ENCODE measurements at places on chromosomes 11 and 22.

GRCh38 chr11:119505861-119506260 is 82.9 kb upstream of the THY1 start:
- H3K27me3 ChIP-seq, result peaks cover 16% of the 10 kb centered on the region
- no peaks in the 10 kb centered on the region for H3K36me3 ChIP-seq
- H3K4me3 ChIP-seq, result no peak overlapping the region
- DNase-seq, result no peak

DNA sequence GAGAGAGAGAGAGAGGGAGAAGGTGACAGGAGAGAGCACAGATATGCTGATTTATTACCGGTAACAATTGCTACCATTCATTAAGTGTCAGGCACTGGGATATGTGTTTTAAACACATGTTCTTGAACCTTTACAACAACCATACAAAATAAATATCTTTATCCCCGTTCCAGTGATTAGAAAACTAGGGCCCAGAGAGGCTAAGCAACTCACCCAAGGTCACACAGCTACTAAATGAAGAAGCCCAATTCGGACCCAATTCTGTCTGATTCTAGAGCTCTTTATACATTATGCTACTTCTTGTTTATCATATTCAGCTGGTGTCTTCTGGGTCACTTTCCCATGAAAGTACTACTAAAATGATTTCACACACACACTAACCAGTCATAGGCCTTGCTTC is 154.0 kb upstream of the RAG2 start:
- H3K27me3 ChIP-seq, result peaks cover 11% of the 10 kb centered on the region
- H3K27ac ChIP-seq, result no peak overlapping the region
- no peaks in the 10 kb centered on the region for H3K4me1 ChIP-seq
- H3K4me3 ChIP-seq, result no peak overlapping the region

DNA sequence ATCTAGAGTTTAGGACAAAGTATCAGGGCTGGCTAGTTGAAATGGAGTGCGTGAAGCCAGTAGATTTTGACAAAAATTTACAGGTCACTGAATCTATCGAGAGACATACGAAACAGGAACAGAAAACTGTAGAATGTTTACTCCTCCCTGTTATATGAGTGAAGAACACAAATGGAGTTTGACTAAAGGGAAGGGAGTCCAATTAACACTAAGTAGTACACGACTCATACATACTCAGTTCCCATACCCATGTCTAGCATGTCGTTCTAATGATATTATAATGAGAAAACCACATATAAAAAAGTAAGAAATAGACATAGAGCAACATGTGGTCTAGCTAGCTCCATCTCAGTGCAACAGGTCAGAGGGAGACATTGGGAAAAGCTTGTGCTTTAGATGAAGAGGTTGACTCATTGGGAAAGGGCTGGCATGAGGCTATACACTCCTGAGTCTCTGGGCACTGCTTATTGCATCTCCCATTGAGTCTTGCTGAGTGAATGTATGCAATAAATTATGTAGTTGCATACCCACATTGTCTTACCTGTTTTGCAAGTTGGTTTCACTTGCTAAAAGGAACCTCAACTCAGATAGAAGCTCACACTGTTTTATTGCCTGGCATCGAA is 43.5 kb downstream of the CD44 start:
- no peaks in the 10 kb centered on the region for H3K27me3 ChIP-seq
- no peak for DNase-seq
- H3K4me1 ChIP-seq, result peaks cover 52% of the 10 kb centered on the region
- H3K27ac ChIP-seq, result peak overlapping the region; percentile 31

- H3K36me3 ChIP-seq, result no peaks in the 10 kb centered on the region
- no peak for DNase-seq
- peaks cover 60% of the 10 kb centered on the region for H3K27me3 ChIP-seq
- no peak overlapping the region for H3K27ac ChIP-seq
Measured at GRCh38 chr22:20435436-20436306, 2.0 kb downstream of the SCARF2 start.

- no peak overlapping the region for H3K27ac ChIP-seq
- DNase-seq, result no peak
- no peaks in the 10 kb centered on the region for H3K36me3 ChIP-seq
- H3K4me3 ChIP-seq, result no peak overlapping the region
Measured at GRCh38 chr11:35334385-35335090, 84.8 kb downstream of the SLC1A2 start.

DNA sequence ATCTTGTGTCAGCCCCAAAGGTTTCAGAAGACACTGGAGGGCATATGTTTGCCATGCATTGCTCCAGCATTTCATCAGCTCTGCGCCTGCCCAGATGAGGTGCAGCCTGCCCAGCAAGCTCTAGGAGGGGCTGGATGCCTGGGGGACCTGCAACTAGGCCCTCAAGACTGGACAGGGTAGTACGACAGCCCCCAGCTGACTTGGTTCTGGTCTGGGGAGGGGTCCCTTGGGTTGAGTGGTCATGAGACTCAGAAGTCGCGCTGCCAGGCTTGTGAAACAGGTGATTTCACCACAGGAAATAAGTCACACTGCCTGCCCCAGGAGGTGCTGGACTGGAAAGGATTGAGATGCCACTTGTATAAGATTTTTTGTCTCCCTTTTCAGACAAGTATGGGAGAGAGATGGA is 23.4 kb downstream of the TPBGL start:
- H3K27me3 ChIP-seq, result peaks cover 2% of the 10 kb centered on the region
- H3K4me1 ChIP-seq, result no peaks in the 10 kb centered on the region
- peak overlapping the region; percentile 50 for H3K27ac ChIP-seq
- DNase-seq, result no peak
- H3K36me3 ChIP-seq, result no peaks in the 10 kb centered on the region

- H3K27me3 ChIP-seq, result no peaks in the 10 kb centered on the region
- no peak overlapping the region for H3K4me3 ChIP-seq
- no peak for DNase-seq
Measured at GRCh38 chr11:114291842-114292680, 4.1 kb upstream of the NNMT start.

GRCh38 chr11:72613977-72614376 is 60.2 kb downstream of the PDE2A start:
- DNase-seq, result no peak
- H3K36me3 ChIP-seq, result no peaks in the 10 kb centered on the region
- H3K27me3 ChIP-seq, result peaks cover 16% of the 10 kb centered on the region
- peaks cover 11% of the 10 kb centered on the region for H3K4me1 ChIP-seq
- H3K4me3 ChIP-seq, result no peak overlapping the region

- peaks cover 67% of the 10 kb centered on the region for H3K4me1 ChIP-seq
- DNase-seq, result no peak
- no peaks in the 10 kb centered on the region for H3K27me3 ChIP-seq
Measured at GRCh38 chr22:36017651-36018091, 11.0 kb downstream of the RBFOX2 start.

GRCh38 chr22:28882545-28882877 is 861 bp upstream of the ZNRF3 start:
- no peak for DNase-seq
- peaks cover 37% of the 10 kb centered on the region for H3K4me1 ChIP-seq
- no peaks in the 10 kb centered on the region for H3K27me3 ChIP-seq
- peak overlapping the region; percentile 88 for H3K27ac ChIP-seq

DNA sequence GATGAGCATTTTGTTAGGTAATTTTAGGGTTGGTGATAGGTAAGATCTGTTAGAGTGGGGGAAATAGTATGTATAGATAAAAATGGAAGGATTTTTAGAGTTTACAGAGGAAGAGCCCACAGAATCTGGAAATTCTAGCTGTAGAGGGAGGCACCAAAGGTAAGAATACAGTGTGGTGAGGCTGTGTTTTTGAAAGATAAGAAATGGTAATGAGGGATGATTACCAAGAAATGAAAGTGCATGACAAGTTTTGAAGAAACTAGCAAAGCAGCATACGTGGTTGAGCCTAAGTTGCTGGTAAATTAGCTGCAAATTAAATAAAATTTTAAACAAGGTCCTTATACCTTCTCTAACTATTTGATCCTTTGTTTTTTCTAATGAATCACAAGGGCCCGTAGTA is 14.6 kb upstream of the RASSF10 start:
- no peak for DNase-seq
- peaks cover 10% of the 10 kb centered on the region for H3K36me3 ChIP-seq
- peak overlapping the region; percentile 46 for H3K27ac ChIP-seq
- peaks cover 18% of the 10 kb centered on the region for H3K4me1 ChIP-seq
- no peaks in the 10 kb centered on the region for H3K27me3 ChIP-seq

- no peaks in the 10 kb centered on the region for H3K27me3 ChIP-seq
- peaks cover 5% of the 10 kb centered on the region for H3K4me1 ChIP-seq
- no peak for DNase-seq
- H3K27ac ChIP-seq, result peak overlapping the region; percentile 15
Measured at GRCh38 chr11:64331569-64332371, 8.2 kb upstream of the CCDC88B start.

- H3K4me1 ChIP-seq, result no peaks in the 10 kb centered on the region
- peak overlapping the region; percentile 14 for H3K27ac ChIP-seq
- H3K27me3 ChIP-seq, result no peaks in the 10 kb centered on the region
- no peak overlapping the region for H3K4me3 ChIP-seq
Measured at GRCh38 chr22:45429424-45429823, 15.9 kb downstream of the RIBC2 start.

- H3K36me3 ChIP-seq, result no peaks in the 10 kb centered on the region
- no peak overlapping the region for H3K4me3 ChIP-seq
- DNase-seq, result no peak
- peaks cover 55% of the 10 kb centered on the region for H3K4me1 ChIP-seq
- H3K27ac ChIP-seq, result no peak overlapping the region
Measured at GRCh38 chr11:96106645-96107044, 182.7 kb upstream of the MTMR2 start.

- DNase-seq, result no peak
- no peaks in the 10 kb centered on the region for H3K36me3 ChIP-seq
- H3K27me3 ChIP-seq, result peaks cover 23% of the 10 kb centered on the region
- H3K27ac ChIP-seq, result no peak overlapping the region
- no peaks in the 10 kb centered on the region for H3K4me1 ChIP-seq
Measured at GRCh38 chr11:126174816-126175215, 36.6 kb downstream of the RPUSD4 start.

DNA sequence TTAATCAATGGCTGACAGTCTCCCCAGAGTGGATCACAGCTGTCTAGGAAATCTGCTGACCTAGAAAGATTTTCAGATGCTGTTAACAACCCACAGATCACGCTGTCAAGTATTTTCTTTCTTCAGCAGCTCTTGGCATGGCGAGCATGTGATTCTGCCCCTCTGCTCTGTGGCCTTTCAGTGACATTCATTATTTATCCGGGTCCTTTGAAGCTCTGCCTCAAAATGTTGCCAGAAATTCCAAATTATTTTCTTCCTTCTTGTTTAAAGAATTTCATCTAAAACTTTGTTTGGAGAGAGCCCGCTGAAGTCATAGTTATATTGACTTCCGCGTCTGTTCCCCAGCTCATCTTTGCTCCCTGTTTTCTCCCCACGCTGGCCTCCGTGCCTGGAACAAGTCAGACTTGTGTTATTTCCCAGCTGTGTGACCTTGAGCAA is 134.1 kb downstream of the COMMD9 start:
- no peak overlapping the region for H3K4me3 ChIP-seq
- H3K27me3 ChIP-seq, result no peaks in the 10 kb centered on the region
- H3K27ac ChIP-seq, result peak overlapping the region; percentile 86
- no peak for DNase-seq
- no peaks in the 10 kb centered on the region for H3K36me3 ChIP-seq

DNA sequence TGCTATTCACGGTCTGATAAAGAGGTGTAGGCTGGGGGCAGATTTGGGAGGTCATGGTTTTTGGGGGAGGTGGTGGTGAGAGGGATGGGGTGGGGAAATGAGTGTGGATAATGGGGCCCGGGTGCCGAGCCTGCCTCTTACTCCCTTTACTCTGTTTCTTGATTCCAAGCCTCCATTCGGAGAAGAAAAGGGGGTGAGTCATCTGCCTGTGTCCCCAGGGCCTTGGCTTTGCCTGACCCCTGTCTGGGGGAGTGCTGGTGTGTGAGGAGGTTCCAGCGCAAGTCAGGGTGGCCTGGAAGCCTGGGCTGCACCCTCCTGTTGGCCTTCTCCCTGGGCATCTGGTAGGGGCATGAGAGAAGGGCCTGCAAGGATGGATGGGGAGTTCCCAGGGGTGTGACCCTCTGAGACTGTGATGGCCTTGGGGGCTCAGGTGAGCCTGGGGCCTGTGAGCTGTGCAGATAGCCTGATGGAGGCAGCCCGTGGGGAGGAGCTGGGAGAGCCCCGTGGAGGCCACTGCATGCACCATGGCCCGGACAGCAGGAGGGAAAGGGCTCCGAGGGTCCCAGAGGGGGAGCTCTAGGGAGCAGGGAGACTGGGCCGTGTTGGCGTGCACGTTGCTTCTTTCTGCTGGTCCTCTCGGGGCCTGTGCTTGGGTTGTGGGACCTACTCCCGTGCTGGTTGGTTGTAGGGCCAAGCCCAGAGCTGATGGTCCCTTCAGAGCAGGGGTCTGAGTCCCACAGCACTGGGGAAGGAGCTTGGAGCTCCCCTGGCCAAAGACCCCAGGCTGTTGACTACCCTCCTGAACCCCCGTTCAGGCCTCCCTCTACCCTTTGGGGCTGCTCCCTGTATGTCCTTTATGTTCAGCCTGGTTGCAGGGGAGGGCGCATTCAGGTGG is 26.3 kb upstream of the ACR start:
- peaks cover 10% of the 10 kb centered on the region for H3K36me3 ChIP-seq
- no peak overlapping the region for H3K4me3 ChIP-seq
- peaks cover 2% of the 10 kb centered on the region for H3K27me3 ChIP-seq
- peaks cover 21% of the 10 kb centered on the region for H3K4me1 ChIP-seq

GRCh38 chr11:20303391-20303965 is 60.0 kb upstream of the HTATIP2 start:
- no peak overlapping the region for H3K4me3 ChIP-seq
- no peak overlapping the region for H3K27ac ChIP-seq
- H3K36me3 ChIP-seq, result no peaks in the 10 kb centered on the region
- peaks cover 49% of the 10 kb centered on the region for H3K27me3 ChIP-seq

DNA sequence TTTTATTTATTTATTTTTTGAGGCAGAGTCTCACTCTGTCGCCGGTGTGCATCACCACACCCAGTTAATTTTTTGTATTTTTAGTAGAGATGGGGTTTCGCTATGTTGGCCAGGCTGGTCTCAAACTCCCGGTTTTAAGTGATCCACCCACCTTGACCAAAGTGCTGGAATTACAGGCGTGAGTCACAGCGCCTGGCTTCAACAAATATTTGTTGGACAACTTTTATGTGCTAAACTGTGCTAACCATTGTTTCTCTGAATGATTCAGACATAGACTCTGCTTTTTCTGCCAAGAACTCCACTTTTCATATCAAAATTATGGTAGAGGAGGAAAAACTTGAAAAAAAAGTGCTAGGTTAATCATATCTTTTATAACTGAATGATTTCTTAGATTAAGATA is 36.3 kb downstream of the MMP7 start:
- no peak for DNase-seq
- H3K27ac ChIP-seq, result no peak overlapping the region
- H3K4me3 ChIP-seq, result no peak overlapping the region
- peaks cover 5% of the 10 kb centered on the region for H3K4me1 ChIP-seq
- H3K27me3 ChIP-seq, result no peaks in the 10 kb centered on the region
